ENCODE measurements at places on chromosomes 5 and 9.
A peak's percentile ranks its signal among the peaks of the same experiment; 100 is the strongest.

GRCh38 chr9:134502809-134503211 is 138.8 kb upstream of the COL5A1 start:
- peak; percentile 86 for DNase-seq

DNA sequence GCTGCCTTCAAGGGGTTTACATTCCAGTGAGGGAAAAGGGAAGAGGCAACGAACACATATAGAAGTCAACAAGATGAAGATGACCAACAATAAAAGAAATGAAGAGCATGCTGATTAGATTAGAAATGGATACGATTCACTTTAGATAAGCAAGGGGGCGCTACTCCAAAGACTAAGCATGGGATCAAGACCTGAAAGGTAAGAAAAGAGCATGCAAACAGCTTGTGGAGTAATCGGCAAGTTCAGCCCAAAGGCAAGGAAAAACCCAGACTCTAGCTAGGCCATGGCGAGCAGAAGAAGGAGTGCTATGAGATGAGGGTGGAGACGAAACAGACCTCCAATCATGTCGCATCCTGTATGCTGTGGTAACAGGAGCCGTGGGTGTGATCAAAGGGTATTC is 124.4 kb downstream of the FANCC start:
- DNase-seq, result no peak

- no peak for DNase-seq
Measured at GRCh38 chr5:14187157-14187556, 44.0 kb downstream of the TRIO start.

DNA sequence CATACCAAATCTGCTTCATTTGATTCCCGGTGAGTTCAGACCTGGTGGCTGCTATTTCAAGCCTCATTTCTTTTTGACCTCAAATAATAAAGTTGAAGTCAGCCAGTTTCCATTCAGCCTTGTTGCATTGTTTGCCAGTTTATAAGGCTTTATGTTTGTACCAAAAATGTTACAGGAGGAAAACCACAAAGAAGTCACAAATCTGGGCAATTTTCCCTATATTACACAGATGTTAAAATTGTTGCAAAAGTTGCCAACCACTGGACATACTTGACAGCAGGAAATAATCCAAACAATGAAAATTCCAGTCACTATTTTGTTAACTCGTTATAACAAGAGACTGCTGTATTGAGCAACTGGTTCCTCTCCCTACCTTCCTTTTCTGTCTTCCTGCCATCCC is 1325.0 kb upstream of the DMAC1 start:
- DNase-seq, result no peak

DNA sequence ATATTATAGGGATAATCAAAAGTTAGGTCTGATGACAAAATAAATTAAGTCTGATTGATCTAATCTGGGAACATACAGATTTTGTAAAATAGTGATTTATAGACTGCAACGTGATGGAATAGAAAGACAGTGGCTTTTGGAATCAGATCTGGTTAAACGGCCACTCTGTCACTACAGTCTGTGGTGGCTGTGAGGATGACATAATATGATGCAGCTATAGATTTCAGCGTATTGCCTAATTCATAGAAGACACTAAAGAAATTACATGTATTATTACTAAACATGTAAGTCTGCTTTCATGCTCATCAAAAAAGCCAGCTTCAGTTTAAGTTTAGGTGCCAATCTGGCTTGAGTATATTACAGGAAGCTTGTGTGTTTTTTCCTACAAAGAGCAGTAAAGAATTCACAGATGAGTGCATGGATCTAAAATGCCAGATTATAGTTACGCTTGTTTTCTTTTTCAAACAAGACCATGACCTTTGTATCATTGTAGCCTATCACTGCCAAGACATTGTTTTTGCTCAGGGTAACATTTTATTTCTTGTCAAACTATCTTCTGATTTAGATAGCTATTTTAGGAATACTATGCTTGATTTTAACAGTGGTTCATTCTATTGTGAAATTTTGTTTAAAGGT is 25.7 kb downstream of the CPEB4 start:
- DNase-seq, result no peak

GRCh38 chr9:98599566-98600216 is 109.0 kb downstream of the GABBR2 start:
- DNase-seq, result no peak

GRCh38 chr5:106292654-106293053 is 1378.1 kb downstream of the EFNA5 start:
- DNase-seq, result no peak

- no peak for DNase-seq
Measured at GRCh38 chr9:131216806-131217205, 59.5 kb downstream of the FAM78A start.

DNA sequence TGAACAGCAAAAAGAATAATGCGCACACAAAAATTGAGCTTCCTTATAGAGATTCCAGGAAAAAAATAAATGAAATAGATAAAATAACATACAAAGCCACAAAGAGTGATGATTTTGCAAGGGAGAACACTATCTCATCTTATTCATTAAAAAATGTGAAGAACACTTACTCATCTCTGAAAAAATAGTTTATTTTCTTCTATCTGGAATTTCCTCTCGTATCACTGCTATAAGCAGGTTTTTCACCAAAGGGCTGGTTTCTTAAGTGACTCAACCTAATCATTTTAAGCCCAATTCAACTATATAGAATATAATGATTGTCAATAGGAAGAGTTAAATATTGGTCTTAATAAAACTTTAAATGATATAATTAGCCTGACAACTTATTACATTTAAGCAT is 504.9 kb downstream of the NR2F1-AS1 start:
- DNase-seq, result no peak

All from left hindlimb (tissue), 1 donor.